Subcutaneous preadipocyte (primary cell): ENCODE measurements at places on chromosomes 5 and 9. TPM values are rescaled to one million over a fixed set of nuclear protein-coding genes. Genes with fewer than 3 reads are reported as not detected.

The TAF1L gene
- total RNA-seq: not detected in 2 replicates

The IL3 gene
- not detected in 2 replicates for total RNA-seq

The FOXD4L4 gene
- 0.20 TPM in 1 of 2 replicates, not detected in the other for total RNA-seq

The FAM200C gene
- total RNA-seq: 2.9 and 3.9 TPM in 2 replicates

The TSLP gene
- total RNA-seq: 4.1 and 5.1 TPM in 2 replicates

The NINJ1 gene
- total RNA-seq: 11.0 and 11.9 TPM in 2 replicates

The NUTM2G gene
- not detected in 2 replicates for total RNA-seq

The CACFD1 gene
- total RNA-seq: 1.1 and 1.2 TPM in 2 replicates

The ANXA6 gene
- total RNA-seq: 345 and 356 TPM in 2 replicates

The SLC45A2 gene
- 0.20 and 0.37 TPM in 2 replicates for total RNA-seq

The SLC46A2 gene
- total RNA-seq: not detected in 2 replicates

The TMEM171 gene
- 4.4 and 7.4 TPM in 2 replicates for total RNA-seq

The TTC39B gene
- 8.2 and 9.6 TPM in 2 replicates for total RNA-seq

The TAF11L14 gene
- total RNA-seq: not detected in 2 replicates

The ZNF618 gene
- total RNA-seq: 5.9 and 9.6 TPM in 2 replicates

The IL9 gene
- total RNA-seq: not detected in 2 replicates

The CLIC3 gene
- total RNA-seq: 0.20 and 0.73 TPM in 2 replicates

The CDC20B gene
- total RNA-seq: not detected in 2 replicates

The HTR4 gene
- not detected in 2 replicates for total RNA-seq

The ANKRD34B gene
- total RNA-seq: not detected in 2 replicates

The NIM1K gene
- total RNA-seq: 1.8 and 4.0 TPM in 2 replicates

The GARIN3 gene
- not detected in 2 replicates for total RNA-seq

The INSL6 gene
- not detected in 2 replicates for total RNA-seq

The SKIC3 gene
- 126 and 160 TPM in 2 replicates for total RNA-seq

The TMEM174 gene
- total RNA-seq: not detected in 2 replicates

The KIF20A gene
- total RNA-seq: 57.1 and 63.9 TPM in 2 replicates
